ENCODE measurements at places on chromosomes 13 and 19.

- DNase-seq = no peak
- H3K4me3 ChIP-seq = no peak overlapping the region
- no peak overlapping the region for H3K27ac ChIP-seq
- H3K27me3 ChIP-seq = peaks cover 2% of the 10 kb centered on the region
- no peaks in the 10 kb centered on the region for H3K4me1 ChIP-seq
Measured at GRCh38 chr13:98299235-98299965, 122.3 kb upstream of the RNF113B start.

DNA sequence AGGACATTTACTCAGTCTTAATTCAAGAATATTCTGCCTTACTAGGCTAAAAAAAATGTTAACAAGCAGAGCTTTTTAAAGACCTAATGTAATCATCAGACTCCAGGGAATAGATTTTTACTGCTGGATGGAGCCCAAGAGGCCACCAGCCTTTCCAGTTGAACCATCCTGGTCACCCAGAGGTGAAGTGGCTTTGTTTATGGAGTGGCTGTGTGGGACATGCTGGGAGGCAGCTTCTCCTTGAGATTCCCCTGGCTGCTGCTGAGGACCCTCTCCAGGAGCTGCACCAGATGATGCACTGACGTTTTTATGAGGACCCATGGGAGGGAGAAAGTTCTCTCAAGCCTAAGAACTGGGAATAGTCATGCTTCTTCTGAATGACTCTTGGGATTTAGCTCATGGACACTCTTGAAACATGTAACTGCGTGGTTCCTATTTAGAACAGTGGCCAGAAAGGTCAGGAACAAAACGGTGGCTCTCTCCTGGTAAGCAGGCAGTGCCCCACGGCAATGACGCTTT, 205.9 kb upstream of the MIR17HG start:
- H3K27me3 ChIP-seq = no peaks in the 10 kb centered on the region
- no peak for DNase-seq
- no peak overlapping the region for H3K4me3 ChIP-seq
- H3K4me1 ChIP-seq = no peaks in the 10 kb centered on the region
- H3K36me3 ChIP-seq = no peaks in the 10 kb centered on the region

DNA sequence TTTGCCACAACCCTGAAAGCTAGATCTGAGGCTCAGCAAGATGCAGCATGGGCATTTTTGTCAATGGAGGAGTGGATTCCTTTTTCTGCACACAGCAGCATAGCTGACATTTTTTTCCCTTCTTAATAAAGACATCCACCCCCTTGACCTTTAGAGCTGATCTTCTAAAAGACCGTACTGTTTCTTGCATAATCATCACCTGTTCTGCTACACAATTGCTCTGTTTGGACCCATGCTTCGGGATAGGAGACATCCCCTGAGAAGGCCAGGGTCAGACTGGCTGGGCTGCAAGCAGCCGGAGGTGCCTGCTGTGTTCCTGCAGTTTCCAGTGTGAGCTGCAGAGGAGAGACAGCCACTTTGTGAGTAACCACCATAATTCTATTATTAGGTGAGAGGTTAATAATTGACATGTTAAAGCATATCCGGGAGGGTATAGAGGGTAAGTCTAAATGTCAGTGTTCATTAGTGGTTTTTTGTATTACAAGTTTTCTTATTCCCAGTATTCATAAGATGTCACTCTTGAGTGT, 108.5 kb upstream of the C1QTNF9B start:
- DNase-seq = peak; percentile 19
- H3K36me3 ChIP-seq = no peaks in the 10 kb centered on the region
- H3K4me3 ChIP-seq = no peak overlapping the region
- no peaks in the 10 kb centered on the region for H3K4me1 ChIP-seq
- no peak overlapping the region for H3K27ac ChIP-seq

GRCh38 chr13:36673838-36674326, at the start of gene SERTM1:
Gene SERTM1, plus strand, starts transcription at chr13:36674020. Its CDS starts 21,059 bp downstream, at chr13:36695079.
- no peaks in the 10 kb centered on the region for H3K4me1 ChIP-seq
- H3K4me3 ChIP-seq = no peak within 1 kb of the TSS
- no peaks in the 10 kb centered on the region for H3K36me3 ChIP-seq
- no peak within 1 kb of the TSS for H3K27ac ChIP-seq
- no peaks in the 10 kb centered on the region for H3K27me3 ChIP-seq

DNA sequence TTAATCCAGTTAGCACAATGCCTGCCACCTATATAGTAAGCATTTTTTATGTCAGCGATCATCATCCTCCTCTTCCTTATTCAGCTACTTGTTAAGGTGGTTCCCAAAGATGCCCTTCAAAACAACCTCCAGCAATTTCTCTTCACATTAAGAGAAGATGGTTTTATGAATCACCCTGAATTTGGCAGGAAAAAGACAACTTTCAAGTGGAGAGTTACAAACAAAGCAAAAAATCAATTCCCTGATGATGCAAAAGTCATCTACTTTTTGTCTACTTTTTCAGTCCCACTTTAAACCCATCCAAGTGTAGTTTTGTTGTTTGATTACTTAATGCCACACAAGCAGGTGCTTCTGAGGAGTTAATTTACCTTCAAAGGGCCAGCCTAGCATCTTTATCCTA, 139.1 kb upstream of the SERP2 start:
- no peak overlapping the region for H3K27ac ChIP-seq
- H3K4me3 ChIP-seq = no peak overlapping the region
- H3K27me3 ChIP-seq = no peaks in the 10 kb centered on the region
- H3K36me3 ChIP-seq = no peaks in the 10 kb centered on the region
- peaks cover 14% of the 10 kb centered on the region for H3K4me1 ChIP-seq

GRCh38 chr13:21948769-21949474, 278.0 kb downstream of the FGF9 start:
- H3K4me3 ChIP-seq = no peak overlapping the region
- DNase-seq = no peak
- no peaks in the 10 kb centered on the region for H3K4me1 ChIP-seq
- H3K27me3 ChIP-seq = no peaks in the 10 kb centered on the region

Data from GM12878 (cell line).